ENCODE measurements at places on chromosomes 3 and 15.

DNA sequence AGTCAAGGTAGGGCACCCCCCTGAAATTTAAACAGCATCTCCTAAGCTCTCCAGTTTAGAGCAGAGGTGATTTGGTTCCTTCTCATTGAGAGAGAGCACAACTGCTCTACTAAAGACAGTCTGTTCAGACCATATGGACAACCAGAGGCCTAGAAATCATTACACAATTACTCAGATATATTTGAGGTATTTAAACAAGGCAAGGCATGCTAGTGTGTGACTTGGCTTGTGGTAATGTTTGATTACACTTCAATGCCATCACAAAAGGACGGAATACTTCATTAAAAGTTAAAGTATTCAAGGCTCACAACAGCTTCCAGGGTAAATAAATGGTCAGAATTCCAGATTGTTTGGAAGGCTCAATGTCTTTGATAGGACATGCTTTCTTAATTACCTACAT, 110.2 kb downstream of the LRTM1 start:
- no peak for DNase-seq

- DNase-seq, result no peak
Measured at GRCh38 chr3:53187430-53187829, 26.4 kb downstream of the PRKCD start.

DNA sequence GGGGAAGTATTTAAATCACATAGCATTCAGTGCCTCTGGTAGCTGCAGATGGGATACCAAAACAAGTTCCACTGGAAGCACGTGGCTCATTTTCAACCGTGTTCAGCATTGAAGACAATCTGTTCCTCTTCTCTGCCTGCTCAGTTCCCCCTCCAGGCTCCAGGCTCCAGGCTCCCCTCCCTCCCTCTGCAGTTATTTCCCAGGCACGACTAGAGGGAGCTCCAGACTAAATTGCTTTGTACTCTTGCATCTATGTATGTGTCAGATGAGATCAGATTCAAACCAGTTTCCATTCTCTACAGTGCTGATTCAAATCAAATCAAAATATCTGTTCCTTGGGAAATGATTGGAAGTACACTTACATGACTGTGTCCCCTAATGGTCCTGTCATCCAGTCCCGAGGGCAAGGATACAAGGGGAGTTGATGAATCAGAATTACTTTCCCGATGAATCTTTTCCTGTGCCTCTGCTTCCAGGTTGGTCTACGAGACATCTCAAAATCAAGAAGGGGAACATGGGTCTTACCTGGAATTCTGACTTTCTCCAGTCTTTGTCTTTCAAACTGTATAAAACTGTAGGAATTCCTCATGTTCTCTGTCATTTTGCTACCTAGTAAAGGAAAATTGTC, 600.5 kb downstream of the EDEM1 start:
- no peak for DNase-seq

DNA sequence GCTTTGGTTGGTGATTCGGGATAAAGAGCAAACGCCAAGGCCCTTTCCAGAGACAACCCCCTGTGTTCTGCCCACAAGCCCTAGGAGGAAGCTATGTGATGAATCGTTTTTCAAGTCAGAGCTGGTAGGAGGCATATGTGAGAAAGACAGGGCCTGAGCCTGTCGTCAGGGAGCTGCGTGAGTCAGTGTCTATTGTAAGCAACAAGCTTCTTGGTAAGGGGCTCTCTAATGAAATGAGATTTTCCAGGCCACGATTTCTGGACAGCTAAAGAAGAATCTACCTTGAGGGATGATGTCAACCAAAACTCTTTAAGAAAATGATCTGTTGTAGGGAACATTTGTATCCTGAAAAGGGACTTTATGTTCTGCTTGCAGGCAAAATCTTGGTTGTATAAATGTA, 318.9 kb upstream of the IL12A start:
- peak; percentile 40 for DNase-seq

- DNase-seq, result no peak
Measured at GRCh38 chr15:73631915-73632669, 1.1 kb downstream of the NPTN start.

DNA sequence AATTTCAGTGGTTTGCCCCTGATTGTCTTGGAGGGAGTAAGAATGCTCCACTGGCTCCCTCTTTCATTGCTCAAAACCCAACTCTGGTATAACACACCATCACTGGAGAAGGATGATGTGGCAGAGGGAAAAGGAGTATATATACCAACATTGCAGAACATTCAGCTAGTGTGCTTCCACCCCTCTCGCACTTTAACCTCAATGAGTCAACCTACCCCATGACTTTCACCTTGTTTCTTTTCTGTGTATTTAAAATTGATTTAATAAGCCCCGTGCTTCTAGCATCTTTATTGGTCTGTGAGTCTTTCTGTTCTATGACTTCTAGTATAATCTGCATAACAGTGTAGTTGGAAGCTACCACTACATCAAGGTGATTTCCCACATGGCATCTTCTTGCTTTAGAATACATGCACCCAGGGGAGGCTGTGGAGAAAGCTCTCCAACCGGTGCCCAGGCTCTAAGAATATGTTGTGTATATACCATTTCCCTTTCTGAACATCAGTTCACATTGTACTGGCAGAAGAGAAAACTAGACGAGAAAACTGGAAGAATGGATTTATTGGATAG, 595.1 kb upstream of the TGFBR2 start:
- DNase-seq, result no peak

DNA sequence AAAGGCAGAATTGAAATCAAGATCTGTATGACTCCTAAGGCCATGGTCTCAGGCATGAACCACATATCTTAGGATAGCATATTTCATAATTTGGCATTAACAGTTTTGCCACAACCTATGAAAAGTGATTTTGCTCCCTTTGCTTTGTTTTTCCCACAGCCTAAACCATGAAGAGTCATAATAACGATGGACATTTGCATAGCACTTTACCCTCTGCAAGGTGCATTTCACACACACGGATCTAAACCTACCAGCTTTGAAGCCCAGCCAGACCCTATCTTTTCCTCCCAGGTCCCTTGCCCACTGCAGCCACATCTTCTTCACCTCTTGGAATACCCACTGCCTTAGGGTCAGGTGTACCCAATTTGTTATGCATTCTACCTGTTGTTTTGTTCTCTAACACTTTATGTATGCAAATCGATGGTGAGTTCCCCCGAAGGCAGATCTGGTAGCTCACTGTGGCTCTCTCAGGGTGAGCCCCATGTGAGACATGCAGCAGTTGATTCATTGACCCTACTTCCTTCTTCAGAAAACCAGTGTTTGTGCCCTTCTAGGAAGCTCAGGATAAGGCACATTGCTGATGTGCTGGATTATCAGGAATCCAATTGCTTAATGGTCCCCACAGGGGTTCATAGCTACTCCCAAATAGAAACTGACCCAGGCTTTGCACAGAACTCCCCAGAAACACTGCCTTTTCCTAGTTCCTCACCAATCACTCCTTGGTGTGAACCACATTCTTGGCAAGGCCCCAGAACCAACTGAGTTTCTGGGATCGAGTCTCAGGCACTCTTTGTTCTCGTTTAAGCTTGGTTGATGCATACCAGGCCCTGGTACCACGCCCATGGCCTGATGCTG, 8.7 kb downstream of the ARHGAP31 start:
- DNase-seq, result no peak

DNA sequence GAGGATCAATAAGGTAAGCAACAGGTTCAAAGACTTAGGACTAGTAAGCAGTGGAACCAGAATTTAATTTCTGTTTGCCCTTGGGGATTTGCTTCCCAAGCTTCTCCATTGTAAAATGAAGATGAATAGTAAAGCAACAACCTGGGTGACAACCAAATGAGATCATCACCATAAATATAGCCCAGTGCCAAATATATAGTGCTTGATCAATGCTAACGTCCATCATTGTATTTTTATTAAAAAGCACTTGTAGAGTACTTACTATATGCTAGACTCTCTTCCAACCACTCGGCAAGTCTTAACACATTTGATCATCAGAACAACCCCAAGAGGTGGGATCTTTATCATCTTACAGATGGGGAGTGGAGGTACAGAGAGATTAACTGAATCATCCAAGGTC, 51.5 kb upstream of the NMNAT3 start:
- DNase-seq, result no peak

GRCh38 chr15:87145696-87146095, 1066.0 kb downstream of the AGBL1 start:
- DNase-seq, result no peak

- DNase-seq, result no peak
Measured at GRCh38 chr3:122932251-122932967, 95.2 kb downstream of the SEMA5B start.

GRCh38 chr15:96027501-96027900, 303.0 kb upstream of the NR2F2 start:
- DNase-seq, result no peak

DNA sequence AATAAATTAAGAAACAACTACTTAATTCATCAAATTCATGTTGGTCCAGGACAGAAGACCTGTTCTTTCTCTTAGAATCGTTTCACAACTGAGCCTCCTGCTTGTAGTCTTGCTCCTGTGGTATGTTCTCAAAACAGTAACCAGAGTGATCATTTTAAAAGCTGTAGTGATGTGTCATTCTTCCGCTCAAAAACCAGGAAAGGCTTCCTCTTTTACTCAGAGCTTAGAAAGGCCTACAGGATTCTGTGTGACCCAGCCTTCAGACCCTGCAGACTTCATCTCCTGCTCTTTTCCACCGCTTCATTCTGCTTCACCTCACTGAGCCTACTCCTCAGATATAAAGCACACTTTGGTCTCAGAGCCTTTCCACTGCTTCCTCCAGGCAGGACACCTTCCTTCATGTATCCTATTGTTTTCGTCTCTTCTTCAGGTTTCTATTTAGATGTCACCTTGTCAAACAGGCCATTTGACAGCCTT, 22.7 kb downstream of the ST6GAL1 start:
- DNase-seq, result no peak

GRCh38 chr3:150135287-150135721, 164.6 kb upstream of the PFN2 start:
- no peak for DNase-seq

DNA sequence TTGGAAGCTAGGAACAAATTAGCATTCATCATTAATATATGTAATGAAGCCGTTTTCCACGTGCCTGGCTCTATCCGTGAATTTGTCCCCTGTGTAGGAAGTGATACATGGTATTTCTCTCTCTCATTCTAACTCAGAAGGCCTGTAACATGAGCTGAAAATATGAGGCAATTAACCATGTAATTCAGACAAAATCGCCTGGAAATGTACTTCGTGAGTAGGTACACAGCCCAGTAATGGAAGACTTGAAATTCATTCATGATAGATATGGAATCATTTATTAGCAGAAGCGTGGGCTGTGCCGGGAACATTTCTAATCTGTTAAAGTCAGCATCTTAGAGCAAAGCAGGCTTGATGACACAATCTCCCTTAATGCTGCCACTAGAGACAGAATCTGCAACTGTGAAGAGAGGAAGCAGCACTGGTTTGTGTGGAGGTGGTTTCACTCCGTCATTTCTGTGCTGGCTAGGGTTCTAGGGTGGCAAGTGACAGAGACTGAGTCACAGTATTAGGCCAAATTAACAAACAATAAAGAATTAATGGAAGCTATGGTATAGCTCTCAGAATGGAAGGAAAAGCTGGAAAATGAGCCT, 225.0 kb upstream of the PROK2 start:
- peak; percentile 20 for DNase-seq

DNA sequence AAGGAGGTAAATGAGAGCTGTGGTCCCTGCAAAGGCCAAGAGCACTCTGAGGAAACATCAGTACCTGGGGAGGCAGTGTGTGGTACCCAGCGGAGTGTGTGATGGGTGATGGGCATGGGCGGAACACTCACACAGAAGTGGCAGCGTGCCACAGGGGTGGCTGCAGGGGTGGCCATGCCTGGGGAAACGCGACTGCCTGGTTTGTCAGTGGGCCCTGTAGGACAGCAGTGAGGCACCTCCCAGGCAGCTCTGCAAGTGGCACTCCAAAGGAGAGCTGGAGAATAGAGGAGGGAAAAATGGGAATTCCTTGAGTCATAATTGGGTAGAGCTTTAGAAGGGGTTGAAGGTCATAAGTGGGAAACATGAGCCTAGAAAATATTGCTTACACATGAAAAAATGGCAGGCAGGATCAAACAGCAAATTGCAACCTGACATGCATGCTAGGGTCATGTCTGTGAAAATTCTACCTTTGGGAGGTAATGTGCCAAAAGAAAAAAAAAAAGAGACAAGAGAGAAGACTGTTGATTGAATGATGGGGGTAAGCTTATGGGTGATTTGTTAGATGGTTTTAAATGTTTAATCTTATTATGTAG, 138.4 kb downstream of the RPLP1 start:
- DNase-seq, result no peak

- no peak for DNase-seq
Measured at GRCh38 chr15:34754171-34754601, 612 bp downstream of the GJD2 start.

DNA sequence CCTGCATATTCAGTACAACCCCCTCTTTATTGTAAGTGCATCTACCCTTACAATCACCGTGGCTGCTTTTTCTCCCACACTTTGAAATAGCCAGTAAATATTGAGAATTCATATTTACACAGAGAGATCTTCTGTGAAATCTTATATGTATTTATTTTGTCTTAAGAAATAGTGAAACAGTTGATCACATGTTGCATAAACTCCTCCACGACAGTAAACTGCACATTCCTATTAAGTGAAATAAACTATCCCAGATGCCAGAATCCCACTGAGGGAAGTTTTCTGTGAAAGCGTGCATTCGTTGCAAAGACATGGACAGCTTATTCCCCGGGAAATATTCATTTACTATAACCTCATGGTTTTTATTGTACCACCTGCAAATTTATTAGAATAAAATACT, 796.0 kb downstream of the ROBO2 start:
- DNase-seq, result peak; percentile 35

DNA sequence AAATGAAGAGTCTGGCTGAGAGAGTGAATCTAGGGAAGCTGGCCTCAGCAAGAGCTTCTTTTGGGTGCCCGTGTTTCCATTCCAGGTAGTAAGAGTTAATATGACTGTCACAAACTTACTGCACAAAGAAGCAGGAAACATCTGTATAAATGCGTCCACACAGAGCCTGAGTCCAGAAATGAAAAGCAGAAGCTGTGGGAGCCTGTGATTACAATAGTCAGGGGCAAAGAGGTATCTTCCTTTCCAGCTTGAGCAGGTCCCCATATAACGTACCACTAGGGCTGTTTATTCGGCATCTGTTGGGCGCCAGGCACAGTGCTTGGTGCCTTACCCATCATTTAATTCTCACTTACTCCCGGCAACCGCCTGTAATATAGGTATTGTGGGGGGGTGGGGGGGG, 40.5 kb upstream of the B3GNT5 start:
- DNase-seq, result no peak

DNA sequence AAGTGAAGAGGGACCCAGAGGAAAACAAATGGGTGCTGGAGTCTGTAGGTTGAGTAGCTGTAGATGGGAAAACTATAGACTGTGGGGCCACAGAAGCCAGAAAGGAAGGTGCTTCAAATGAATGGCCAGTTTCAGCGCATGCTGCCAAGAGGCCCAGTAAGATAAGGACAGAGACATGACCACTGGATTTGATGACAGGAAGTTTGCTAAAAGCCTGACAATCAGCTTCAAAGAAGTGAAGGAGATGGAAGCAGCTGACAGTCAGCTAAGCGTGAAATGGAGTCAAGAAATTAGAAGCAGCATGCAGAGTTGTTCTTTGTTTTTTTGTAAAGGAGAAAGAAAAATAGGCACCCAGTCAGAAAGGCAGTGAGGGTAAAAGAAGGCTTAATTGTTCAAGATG, 24.9 kb downstream of the TXNRD3 start:
- DNase-seq, result no peak

GRCh38 chr15:45187578-45187893, 230 bp downstream of the SHF start:
- DNase-seq, result no peak
